ENCODE measurements at places on chromosomes 7 and 10. TPM values are rescaled to one million over a fixed set of nuclear protein-coding genes. Genes with fewer than 3 reads are reported as not detected.
A peak's percentile ranks its signal among the peaks of the same experiment; 100 is the strongest.

GRCh38 chr10:119268428-119268827 is 61.1 kb downstream of the GRK5 start:
- DNase-seq, result no peak

Gene POR
- polyA plus RNA-seq, result 36.1 TPM

Gene MACC1
- polyA plus RNA-seq, result 0.51 TPM

- peak; percentile 41 for DNase-seq
These were observed at the start of gene ADRA2A for GRCh38 chr10:111076682-111077478. TSS of gene ADRA2A (plus strand) at chr10:111077029. CDS start at chr10:111077997, 968 bp downstream.

Data from mammary epithelial cell (primary cell).